NCI-H1417 treated with DMSO at 0.1 percent for 48 hours (cell line): ENCODE measurements at places on chromosomes 5 and 9.

- no peak for DNase-seq
Measured at GRCh38 chr5:149073213-149073612, 10.4 kb upstream of the SH3TC2 start.

DNA sequence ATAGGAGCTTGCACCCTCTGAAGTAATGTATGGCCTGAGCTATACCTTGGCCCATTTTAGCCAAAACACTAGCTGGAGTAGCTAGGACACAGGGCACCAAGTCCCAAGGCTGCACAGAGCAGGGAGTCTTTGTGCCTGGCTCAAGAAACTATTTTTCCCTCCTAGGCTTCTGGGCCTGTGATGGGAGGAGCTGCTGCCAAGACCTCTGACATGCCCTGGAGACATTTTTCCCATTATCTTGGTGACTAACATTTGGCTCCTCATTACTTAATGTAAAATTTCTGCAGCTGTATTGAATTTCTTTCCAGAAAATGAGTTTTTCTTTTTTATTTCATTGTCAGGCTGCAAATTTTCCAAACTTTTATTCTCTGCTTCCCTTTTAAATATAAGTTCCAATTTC, 1099.2 kb downstream of the CDH18 start:
- DNase-seq = no peak

DNA sequence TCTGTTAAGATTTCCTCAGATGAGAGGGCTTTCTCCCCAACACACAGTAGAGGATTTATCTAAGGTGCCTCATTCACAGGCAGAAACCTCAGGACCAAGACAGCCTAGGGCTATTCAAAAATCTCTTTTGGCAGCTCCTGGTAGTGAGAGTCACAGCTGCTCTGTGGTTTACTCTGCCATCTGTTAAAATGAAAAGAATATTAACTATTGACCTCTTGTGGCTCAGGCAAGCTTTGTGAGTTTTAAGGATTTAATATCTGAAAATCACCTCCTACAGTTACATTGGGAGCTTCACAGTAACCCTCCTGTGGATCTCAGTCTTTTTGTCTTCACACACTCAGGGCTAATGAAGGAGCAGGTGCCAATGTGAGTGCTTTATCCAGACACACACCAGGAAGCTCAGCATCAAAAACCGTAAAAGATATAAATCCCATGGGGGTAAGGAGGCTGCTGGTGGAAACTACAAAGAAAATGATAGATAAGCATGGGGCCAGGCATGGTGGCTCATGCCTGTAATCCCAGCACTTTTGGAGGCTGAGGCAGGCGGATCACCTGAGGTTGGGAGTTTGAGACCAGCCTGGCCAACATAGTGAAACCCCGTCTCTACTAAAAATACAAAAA, 29.7 kb downstream of the PPP1R2B start:
- DNase-seq = peak; percentile 39

DNA sequence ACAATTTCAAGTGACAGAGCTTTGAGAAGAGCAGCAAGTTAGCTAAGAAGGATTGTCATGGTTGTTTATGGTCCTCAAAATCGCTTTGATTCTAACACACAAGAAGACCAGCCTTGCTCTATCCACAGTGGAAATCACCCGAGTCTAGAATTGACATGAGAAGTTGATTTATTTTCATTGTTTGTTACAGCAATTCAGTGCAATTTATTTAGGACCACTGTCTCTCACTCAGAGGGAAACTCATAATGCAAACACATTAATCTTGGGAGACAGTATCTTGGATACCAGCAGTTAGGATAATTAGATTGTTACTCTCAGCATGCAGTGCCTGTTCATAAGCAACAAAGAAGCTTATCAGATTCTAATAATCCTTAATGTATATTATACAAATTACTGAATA, 498.9 kb downstream of the NTRK2 start:
- peak; percentile 35 for DNase-seq

DNA sequence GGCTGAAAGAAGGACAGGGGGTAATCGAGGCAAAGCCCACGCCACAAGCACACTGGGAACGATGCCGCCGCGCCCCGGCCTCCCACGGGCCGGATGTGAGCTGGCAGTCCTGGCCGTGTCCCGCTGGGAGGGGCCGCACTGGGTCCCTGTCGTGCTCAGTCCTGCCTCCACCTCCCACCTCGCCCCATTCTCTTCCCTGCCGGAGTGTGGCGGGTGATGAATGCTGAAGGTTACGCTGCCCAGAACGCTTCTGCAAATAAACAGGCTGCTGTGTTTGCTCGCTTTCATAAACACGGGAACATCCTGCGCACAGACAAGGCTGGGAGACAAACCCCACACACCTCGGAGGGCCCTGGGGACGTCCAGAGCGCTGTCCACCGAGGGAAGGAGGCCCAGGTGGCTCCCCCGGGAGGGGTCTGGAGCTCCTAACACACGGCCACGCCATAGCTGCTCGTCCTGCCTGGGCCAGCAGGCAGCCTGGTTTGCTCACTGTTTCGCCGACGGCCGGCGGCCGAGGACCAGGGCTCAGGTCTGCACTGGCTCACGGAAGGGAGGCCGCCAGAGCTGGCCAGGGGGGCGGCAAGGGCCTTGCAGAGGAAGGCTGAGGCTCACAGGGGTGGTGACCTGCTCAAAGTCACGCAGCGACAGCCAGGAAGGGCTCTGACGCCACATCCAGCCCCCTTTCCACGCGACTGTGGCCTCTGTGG, 2.3 kb downstream of the DNLZ start:
- no peak for DNase-seq

DNA sequence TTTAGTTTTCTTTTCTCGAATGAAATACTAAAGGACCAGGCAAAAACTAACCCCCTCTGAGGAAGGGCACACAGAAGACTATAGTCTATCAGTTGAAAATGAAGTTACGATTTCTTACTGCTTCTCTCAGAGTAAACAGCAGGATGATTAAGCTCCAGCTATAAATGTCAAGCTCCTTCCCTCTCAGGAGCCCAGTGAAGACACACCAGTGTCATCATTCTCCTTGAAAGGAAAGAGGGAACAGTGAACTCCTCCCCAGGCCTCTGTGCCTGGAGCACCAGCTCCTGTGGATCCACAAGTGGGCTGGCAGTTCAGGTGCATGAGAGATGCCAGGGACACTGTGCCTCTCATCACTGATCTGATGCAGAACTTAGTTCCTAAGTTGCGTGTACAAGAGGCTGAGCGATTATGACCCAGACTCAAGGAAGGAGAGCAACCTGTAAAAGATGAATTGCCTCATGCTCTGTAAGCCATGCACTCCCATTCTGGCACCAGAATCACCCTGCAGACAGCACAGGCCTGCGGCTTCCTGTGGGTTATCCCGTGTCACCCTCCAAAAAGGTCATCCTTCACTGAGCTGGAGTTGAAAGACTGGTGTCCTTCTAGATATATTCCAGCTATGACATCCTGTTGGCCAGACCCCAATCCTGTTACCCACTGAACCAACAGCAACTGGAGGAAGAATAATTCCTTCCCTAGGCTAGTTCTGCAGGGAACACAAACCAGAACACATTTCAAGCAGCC, 394.0 kb downstream of the SEMA5A start:
- no peak for DNase-seq

DNA sequence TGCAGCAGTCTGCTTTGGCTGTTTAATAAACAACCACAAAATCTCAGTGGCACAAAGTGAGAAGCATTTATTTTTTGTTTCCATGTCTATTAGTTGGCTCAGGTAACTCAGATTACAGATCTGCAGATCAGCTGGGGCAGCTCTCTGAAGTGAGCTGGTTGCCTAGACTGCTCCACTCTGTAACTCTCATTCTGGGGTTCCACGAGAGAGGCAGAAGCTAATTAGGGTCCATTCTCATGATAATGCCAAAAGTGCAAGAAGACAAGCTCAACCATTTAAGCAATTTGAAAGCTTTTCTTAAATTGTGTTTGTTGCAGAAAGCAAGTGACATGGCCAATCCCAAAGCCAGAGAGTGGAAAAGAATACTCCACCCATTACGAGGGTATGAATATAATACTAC, 13.2 kb downstream of the MEIKIN start:
- no peak for DNase-seq

- DNase-seq = no peak
Measured at GRCh38 chr5:14364576-14365472, 216.8 kb upstream of the OTULINL start.

DNA sequence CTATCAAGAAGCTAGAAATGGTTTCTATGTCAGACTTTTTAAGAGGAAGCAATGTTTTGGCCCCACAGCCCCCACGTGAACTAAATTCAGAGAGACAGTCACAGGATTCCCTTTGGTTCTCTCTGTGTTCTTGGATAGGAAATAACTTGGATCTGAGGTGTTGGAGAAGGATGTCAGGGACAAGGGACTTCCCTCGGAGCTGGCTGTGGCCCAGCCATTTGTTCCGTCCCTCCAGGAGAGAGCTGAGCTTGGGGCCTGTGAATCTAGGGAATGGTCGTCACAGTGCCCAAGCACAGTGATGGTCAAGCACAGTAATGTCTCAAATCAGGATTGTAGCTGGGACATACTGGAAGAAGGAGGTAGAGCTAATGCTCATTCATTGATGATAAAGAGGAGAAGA, 2.0 kb downstream of the C7 start:
- no peak for DNase-seq

DNA sequence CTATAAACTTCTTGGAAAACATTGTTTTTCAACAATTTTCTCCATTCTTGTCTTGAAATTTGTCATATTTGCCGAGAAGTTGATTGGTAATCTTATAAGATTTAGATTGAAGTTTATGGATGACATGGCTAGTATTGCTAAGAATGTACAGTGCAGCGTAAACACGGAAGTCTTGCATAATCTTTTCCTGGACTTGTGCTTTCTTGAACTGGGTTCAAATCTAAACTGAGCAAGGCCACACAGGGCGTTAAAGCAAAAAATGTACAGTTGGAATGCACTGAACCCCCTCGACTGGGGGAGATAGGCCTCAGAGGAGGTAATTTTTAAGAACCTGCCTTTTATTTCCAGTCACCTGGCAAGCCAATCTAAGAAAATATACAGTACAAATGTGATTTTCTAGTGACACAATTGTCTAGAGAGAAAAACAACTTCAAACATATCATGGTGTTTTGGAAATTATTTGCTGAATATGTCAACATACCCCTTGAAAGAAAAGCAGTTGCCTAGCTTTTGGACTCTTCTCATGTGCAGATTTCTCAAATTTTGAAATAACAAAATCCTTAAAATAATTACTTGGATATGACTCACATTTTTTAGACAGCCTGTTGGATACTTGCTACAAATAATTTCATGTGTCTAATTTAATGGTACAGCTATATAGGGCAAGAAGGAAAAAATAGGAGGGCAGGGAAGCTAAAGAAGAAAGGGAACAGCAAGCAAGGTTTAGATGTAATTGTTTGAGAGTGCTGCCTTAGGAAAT, 18.5 kb upstream of the GAS1 start:
- no peak for DNase-seq

GRCh38 chr9:109017493-109017892, 4.2 kb upstream of the CTNNAL1 start:
- no peak for DNase-seq

GRCh38 chr9:95772320-95773052, 103.0 kb upstream of the ERCC6L2 start:
- DNase-seq = no peak

DNA sequence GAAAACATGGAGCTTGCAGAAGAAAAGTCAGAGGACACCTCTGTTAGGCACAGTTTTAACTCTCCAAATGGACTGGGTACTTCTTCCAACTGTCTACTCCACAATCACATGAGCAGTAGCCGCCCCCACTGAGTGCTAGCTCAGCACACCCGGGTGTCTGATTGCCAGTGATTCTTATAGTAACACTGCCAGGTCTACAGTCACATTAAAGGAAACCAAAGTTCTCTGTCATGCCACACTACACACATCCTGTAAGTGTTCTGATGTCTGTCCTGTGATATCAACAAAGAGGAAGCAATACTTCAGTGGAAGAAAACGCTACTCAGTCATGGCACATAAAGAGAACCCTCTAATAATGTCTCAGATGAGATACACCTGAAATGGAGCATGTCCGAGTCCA, at the start of gene HAVCR2:
TSS of gene HAVCR2 (minus strand) at position 69 of the 400 bp plus-strand sequence. CDS start at position 8, 61 bp downstream.
- no peak for DNase-seq

GRCh38 chr9:36866840-36867239, 167.2 kb downstream of the PAX5 start:
- DNase-seq = no peak

- DNase-seq = no peak
Measured at GRCh38 chr5:99747342-99747741, 787.8 kb upstream of the FAM174A start.
